ENCODE measurements at places on chromosomes 2 and 18. TPM values are rescaled to one million over a fixed set of nuclear protein-coding genes. Genes with fewer than 3 reads are reported as not detected.

Gene RTKN
- total RNA-seq, result not detected

Gene ALPP
- total RNA-seq, result not detected

Gene ASB18
- not detected for total RNA-seq

Gene DPYSL5
- not detected for total RNA-seq

Gene TTN
- 8.6 TPM for total RNA-seq

Gene SNORC
- 1.5 TPM for total RNA-seq

Gene SIX3
- not detected for total RNA-seq

Gene SERPINB12
- not detected for total RNA-seq

Gene SULT1C4
- total RNA-seq, result not detected

Gene CNDP1
- not detected for total RNA-seq

Gene LOXHD1
- total RNA-seq, result not detected

Gene SCN2A
- not detected for total RNA-seq

Gene PCARE
- total RNA-seq, result not detected

Gene C1GALT1C1L
- total RNA-seq, result not detected

Gene SNRNP27
- 48.5 TPM for total RNA-seq

Gene CFC1
- not detected for total RNA-seq

Gene CD302
- 0.81 TPM for total RNA-seq

Gene CAPN14
- total RNA-seq, result 0.53 TPM

Gene UGT1A4
- total RNA-seq, result not detected

Gene MAP2
- total RNA-seq, result 0.41 TPM

Gene ACKR3
- total RNA-seq, result 4.2 TPM

Gene HAAO
- not detected for total RNA-seq
